ENCODE measurements at places on chromosomes 6 and 20.

GRCh38 chr6:41560431-41561192, 14.4 kb downstream of the FOXP4 start:
- no peak for DNase-seq

GRCh38 chr6:37503309-37503965, 3.7 kb upstream of the CCDC167 start:
- DNase-seq: no peak

DNA sequence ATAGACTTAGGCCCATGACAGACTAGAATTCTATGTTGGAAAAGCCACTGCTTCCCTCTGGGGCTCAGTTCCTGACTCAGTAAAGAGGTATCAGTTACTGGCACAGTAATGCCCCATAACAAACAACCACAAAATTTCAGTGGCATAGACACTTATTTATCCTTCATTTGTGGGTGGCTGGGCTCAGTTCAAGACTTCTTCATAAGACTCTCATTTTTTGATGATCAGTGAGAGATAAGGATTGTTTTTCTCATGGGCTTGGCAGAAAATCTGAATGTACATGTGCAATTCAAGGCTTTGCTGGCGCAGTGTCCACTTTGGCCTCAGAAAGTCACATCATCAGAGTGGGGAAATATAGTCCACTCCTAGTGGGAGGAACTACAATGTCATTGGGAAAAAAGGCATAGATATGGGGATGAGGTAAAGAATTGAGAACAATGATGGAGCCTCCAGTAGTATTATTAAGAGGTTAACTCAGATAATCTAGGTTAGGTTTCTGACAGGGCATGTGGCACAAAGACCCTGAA, 384.6 kb upstream of the FLRT3 start:
- no peak for DNase-seq

DNA sequence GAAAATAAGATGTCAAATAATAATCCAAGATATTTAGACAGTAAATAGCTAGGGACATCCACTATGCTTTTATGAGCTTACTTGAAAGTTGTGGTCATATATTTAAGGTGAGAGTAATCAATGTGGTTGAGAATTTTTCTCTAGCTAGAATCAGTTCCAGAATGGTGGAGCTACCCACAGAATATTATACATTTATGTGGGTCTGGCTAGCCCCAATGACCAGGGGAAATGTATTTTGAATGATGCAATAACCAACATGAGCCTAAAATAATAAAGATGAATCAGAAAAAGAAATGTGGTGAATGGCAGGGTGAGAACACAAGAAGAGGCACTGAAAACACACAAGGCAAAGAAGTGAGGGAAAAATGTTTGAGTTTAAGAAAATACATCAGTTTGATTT, 325.7 kb downstream of the TBC1D32 start:
- DNase-seq: no peak

DNA sequence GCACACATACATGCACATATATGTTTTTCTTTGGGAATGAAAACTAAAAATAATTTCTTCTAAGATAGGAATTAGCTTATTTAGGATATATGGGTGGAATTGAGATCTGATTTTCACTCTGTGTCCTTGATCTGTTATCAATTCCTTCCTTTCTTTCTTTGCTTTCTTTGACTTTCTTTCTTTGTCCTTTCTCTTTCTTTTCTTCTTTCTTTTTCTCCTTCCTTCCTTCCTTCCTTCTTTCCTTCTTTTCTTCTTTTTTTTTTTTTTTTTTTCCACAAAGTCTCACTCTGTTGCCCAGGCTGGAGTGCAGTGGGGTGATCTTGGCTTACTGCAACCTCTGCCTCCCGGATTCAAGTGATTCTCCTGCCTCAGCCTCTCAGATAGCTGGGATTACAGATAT, 28.1 kb downstream of the PCMT1 start:
- DNase-seq: no peak

DNA sequence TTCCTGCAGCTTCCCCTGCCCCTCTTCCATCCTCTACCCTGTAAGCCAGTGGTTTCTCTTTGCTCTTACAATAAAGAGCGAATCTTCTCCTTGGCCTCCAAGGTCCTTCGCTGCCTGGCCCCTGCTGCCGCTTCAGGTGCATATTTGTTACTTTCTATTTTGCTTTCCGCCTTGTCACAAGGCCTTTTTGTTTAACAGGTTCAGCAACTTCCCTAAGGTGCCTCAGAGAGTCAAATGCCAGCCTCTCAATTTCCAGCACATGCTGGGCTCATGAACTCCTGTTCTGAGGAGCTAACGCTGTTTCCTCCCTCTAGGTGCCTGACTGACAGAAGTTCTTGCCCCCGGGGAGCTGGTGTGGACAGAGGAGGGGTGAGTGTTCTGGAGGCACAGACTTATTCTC, 42.4 kb upstream of the EPB41L1 start:
- DNase-seq: no peak

- DNase-seq: no peak
Measured at GRCh38 chr6:113039005-113039404, 691.9 kb downstream of the RFPL4B start.

- DNase-seq: no peak
Measured at GRCh38 chr6:152716322-152716721, 18.6 kb downstream of the MYCT1 start.

Data from left renal cortex interstitium (tissue), 4 donors.